ENCODE measurements at places on chromosomes 7 and 10.
A peak's percentile ranks its signal among the peaks of the same experiment; 100 is the strongest.

DNA sequence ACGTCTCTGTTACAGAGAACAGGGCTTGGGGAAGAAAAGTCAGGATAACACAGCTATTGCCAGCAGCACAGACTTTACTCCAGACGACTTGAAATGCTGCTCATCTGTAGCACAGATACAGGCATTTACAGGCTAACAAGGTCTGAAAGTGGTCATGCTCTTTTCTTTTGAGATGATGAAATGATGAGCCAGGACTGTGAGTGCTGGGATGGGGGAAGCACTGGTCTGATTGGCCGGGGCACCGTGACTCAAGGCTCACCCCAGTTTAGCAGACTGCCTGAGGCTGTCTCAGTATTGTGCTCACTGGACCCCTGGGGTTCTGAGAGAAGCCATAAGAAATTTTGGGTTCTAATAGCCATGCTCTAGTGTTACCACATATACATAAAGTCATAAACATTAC, 12.4 kb downstream of the SMKR1 start:
- no peak for DNase-seq

GRCh38 chr10:21314111-21314626, 211.3 kb downstream of the SKIDA1 start:
- DNase-seq: no peak

- peak; percentile 35 for DNase-seq
Observed at GRCh38 chr7:149495785-149496641, 1.6 kb downstream of the ZNF746 start.

- DNase-seq: no peak
Observed at GRCh38 chr10:70784471-70784870, 706 bp downstream of the TBATA start.

DNA sequence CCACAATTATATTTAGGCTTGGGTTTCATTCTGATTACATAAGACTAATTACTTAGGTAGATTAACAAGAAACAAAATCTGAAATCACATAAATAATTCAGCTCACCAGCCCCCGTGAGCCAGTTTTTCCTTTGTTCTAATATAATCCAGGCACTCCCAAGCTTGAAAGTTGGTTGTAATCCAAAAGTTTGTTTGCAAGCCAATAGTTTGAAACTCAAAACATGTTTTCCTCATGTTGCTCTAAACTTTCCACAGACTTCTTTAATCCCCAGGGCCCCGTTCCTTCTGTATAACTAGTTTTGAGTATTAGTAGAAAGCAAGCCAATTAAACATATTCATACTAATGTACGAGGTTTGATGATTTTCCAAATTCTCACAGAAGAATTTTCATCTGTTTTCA, 56.1 kb downstream of the SP8 start:
- DNase-seq: no peak

- DNase-seq: no peak
Observed at GRCh38 chr7:121351682-121352081, 22.9 kb downstream of the WNT16 start.

DNA sequence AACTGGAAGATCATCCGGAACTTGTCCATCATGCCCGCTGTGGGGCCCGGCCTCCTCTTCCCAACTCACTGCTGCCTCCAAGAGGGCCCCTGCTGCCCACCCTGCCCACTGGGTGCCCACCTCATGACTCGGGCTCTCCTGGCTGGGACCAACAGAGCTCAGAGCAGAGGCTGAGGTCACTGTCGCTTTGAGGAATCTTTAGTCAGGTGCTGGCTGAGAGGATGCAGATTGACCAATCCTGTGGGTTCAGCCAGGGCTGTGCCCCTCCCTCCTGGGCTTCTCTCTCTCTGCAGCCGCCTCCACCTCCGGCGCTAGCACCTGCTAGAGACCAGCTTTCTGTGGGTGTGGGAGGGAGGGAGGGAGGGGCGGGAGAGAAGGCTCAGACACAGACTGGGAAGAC, at the start of gene CALHM1:
CALHM1 (minus strand) TSS at position 181 of the 400 bp plus-strand sequence; CDS start at position 32, 149 bp downstream.
- DNase-seq: no peak

- DNase-seq: peak; percentile 37
Observed at GRCh38 chr10:122421054-122421625, 33.3 kb upstream of the ARMS2 start.

DNA sequence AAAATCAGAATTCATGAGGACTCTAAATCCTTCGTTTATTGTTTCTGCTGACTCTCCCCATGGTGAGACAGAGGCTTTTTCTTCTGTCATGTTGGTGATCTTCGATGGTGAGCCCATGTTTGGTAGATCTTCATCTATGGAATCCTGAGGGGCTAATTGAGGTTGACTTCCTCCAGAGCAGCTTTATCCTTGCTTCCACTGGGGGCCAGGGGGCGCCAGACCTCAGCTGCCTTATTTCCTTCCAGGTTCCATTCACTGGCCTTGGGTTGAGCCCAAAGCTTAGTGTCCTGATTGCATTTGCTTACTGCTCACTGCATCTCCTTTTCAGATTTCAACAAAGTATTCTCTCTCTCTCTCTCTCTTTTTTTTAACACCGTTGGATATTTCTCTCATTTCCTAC, 80.7 kb downstream of the GCC1 start:
- no peak for DNase-seq
